ENCODE measurements at places on chromosomes 4 and X.
A peak's percentile ranks its signal among the peaks of the same experiment; 100 is the strongest.

- DNase-seq: no peak
These were observed 53.2 kb downstream of the CPLX1 start for GRCh38 chr4:772776-773175.

DNA sequence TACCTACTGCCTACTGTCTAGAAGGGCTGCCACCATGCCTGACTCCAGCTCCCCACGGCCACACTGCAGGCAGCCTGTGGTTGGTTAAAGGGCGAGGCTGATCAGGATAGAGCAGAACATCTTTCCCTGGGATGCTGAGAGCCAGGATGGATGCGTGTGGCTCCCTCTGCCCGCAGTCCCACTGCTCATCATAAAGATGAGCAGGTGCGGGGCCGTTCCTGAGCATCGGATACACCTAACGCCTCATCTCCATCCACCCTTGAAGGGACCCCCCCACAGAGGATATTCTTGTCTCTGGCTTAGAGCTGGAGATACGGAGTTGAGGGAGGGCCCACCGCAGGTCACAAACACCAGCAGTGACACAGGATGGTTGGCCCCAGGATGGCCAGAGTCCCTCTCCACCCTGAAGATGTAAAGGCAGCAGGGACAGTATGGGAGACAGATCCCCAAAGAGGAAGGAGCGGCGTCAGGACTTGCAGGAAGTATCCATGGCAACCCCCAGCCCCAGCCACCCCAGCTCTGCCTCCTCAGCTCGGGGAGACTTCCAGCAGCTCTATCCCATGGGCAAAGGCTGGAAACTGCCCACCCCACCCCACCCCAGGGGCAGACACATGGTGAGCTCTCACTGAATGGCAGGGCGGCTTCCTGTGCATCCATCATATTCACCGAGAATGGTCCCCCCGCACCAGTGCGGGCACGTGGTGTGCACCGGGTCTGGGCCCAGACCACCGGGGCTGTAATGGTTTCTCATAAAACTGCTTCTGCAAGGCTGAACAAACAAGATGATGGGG lies 19.3 kb downstream of the PPP2R2C start:
- DNase-seq: peak; percentile 79

GRCh38 chr4:63922146-63922545 lies 487.1 kb downstream of the TECRL start:
- no peak for DNase-seq

DNA sequence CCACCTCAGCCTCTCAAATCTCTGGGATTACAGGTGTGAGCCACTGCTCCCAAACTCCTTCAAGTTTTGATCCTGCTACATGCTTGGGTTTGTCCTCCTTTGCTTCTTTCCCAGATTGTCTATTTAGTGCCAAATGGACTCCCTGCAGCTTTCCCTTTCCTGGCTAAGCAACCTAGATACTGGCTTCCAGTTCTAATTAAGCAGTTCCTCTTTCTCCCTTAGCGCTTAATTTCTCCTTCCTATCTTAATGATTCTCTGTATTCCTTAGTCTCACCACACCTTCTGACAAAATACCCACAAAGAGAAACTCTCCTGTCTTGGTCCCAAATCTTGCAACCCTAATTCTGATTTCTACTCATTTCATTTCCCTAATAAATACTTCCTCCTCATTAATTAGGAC lies 7.8 kb downstream of the RXFP1 start:
- no peak for DNase-seq

DNA sequence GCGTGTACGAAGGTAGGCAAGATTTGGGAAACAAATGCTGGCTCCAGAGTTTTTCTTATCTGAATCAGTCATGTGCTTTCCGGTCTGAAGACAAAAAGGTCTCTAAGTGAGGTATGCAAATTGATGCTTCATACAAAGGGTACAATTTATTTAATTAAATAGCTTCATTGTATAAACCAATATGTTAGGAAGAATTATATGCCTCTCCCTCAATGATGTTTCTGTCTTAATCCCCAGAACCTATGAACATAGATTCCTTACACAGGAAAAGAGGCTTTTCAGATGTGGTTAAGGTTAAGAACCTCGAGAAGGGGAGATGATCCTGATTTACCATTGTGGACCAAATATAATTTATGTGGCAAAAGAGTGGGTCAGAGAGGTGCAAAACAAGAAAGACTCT lies 543.5 kb upstream of the PCDH10 start:
- no peak for DNase-seq

DNA sequence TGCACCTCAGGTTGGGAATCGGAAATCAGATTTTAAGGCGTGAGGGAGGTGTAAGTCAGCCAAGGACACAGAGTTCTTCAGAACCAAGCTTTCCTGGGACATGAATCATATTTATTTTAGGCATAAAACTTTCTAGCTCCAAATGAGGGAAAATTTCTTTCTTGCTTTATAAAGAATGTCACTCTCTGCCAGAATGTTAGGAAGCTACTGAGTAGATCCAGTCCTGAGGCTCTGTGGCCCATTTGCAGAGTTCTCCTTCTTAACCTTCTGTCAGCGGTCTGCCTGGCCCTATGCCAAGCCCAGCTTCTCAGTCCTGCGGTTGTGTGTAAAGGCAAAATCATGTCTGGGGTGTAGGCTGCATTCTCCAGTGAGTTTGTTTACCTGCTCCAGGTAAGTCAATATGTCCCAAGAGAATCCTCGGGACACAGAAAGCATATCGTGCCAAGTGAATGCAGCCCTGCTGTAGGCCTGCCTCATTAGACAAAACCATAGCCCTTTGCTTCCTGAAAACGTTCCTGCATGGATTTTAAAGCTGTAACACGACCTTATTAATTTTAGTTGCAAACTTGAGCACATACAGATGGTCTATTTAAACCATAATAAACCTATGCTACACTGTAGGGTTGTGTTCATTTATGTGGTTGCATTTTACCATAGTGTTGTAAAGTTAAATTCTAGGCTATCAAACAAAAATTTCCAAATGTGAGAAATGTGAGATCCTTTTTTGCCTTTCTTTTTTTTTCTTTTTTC lies 29.2 kb upstream of the CCNI start:
- DNase-seq: peak; percentile 26

- DNase-seq: no peak
These were observed 298.9 kb upstream of the PUDP start for GRCh38 chrX:7446815-7447214.

Measured in COR-L47 (cell line).